ENCODE measurements at places on chromosomes 5 and 9.

DNA sequence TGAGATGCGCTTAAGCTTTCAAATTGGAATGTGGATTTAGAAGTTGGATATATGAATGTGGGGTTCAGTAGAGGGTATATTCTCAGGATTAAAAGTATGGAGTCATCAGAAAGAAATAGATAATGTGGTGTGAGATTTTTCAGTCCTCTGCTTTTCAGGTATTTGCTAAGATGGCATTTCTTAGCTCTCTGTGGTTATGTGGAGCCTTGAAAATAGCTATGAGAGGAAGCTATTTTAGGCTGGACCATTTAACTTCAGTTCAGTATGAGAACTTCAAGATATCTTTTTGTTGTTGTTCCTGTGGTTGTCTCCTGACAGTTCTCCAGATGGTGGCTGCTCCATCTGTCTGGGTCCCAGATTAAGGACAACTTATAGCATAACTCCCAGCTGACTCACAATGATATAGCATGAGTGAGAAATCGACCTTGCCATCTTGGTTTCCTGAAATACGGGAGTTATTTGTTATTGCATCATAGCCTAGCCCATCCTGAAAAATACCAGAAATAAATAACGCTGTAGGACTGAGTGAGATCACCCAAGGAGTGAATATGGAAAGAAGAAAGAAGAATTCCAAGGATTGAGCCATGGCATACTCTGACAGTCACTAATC, 461.5 kb downstream of the ANXA1 start:
- no peak for DNase-seq

DNA sequence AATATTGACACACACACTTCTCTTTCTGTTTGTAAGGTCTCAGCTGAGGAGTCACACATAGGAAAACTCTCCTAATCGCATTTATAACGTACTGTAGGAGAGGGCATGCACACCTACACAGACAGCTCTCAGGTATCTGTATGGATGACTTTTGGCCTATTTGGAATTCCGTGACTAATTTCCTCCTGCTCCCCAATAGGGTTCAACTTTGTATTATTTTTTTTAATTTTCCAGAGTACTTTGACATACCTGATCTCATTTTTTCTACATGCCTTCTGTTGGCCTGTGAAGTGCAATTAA, 195.9 kb downstream of the ARHGAP26 start:
- no peak for DNase-seq

- DNase-seq: no peak
Observed at GRCh38 chr5:110269478-110270142, 456.9 kb downstream of the TMEM232 start.

DNA sequence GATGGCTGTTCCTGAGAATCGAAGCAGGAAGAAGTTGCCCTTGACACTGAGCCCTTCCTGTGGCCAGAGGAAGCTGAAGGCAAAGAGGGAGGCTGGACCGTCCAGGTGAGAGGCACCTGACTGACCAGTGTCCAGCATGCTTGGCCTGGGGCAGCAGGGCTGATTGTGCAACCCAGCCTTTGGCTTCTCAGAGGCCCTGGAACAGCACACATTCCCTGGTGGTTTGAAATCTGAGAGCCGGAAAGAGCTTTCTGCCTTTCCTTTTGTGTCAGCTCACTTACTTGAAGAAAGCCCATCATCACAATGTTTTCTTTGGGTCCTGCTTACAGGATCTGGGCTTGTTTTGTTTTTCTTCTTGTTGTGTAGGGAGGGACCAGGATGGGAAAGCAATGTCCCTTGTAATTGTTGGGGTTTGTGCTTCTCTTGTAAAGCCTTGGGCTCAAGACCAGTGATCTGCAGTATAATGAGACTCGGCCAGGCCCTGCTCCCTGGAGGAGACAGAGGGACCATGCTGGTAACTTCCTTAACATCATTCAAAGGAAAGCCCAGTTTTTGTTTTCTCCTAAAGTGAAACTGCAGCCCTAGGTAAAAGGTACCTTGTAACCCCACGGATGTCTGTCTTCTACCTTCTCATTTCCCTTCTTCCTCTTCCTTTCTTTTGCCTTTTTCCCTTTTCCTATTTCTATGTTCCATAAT, 213.7 kb downstream of the NXNL2 start:
- no peak for DNase-seq

DNA sequence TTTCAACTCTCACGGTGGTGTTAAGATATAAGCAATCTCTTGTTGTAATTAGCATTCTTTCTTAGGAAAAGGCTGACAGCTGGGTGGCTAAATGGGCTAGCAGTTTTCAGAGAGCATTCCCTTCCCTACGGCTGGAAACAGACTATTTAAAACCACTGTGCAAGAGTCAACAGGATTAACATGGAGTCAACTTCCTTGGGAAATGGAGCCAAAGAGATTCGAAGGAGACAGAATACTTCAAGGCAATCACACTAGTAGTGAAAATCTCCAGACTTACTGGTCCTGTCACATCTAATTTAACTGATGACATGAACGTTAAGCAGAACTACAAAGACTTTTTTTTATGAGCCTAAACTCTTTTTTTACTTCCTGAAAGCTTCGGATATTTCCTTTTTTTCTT, 453.3 kb upstream of the ITGA1 start:
- DNase-seq: no peak

GRCh38 chr5:89946916-89947315, 462.6 kb downstream of the CETN3 start:
- DNase-seq: no peak

DNA sequence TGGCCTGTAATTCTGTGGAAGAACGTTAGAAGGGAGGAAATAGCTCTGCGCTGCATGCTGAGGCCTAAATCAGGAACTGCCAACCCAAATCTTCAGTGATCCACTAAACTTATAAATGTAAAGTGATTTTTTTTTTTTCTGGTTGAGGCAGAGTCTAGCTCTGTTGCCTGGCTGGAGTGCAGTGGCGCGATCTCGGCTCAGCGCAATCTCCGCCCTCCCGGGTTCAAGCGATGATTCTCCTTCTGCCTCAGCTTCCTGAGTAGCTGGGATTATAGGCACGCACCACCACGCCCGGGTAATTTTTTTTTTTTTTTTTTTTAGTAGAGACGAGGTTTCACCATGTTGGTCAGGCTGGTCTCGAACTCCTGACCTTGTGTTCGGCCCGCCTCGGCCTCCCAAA, 717.4 kb upstream of the FAM174A start:
- DNase-seq: no peak

DNA sequence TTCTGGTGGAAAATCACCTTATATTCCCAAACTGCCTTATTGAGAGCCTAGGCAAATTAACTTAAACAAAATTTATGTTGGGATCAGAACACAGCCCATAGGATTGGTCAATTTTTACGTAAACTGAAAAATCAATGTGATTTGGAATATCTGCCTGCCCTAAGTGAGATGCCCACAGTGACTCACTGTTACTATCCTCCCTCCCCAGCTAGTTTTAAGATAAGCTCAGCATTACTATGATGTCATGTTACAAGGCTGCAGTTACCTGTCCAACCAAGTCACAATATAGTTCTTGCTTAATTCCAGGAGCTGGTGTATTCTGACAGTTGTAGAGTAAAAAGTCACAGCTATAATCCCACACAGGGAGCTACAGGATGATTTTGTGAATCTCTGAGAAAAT, 23.1 kb downstream of the SKP1 start:
- DNase-seq: no peak
